Germinal center (tissue), 1 donor: ENCODE measurements at places on chromosomes 2 and 18.

- no peak for DNase-seq
These were observed 129.1 kb upstream of the SMAD2 start for GRCh38 chr18:48059455-48060010.

DNA sequence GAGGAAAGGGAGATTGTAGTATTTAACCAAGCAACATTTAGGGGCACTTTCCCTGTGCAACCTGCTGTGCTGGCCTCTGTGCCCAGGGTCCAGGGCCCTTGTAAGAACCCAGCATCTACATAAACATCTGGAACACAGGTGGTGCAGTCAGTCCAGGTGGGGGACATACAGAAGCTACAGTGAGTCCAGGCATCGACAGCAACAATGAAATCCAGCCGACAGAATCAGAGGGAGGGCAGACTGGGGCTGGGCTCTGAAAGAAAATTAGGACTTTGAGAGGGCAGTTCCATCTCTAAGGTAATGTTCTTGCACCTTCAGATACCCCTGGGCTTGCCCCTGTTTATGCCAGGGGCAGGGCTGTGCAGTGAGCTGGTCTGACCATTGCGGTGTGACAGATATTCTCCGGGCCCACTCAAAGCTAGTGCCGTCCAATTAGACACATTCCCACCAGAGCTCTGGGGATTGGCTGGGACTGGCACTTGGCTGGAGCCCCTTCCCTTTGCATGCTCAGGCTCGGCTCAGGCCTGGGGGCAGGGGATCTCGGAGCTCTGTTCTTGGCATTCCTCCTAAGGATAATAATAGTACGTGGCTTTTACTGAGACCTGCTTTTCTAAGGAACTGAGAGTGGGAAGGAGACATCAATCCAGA, 5.4 kb downstream of the LBH start:
- DNase-seq: no peak

GRCh38 chr2:143321994-143322393, 192.8 kb downstream of the ARHGAP15 start:
- DNase-seq: no peak

DNA sequence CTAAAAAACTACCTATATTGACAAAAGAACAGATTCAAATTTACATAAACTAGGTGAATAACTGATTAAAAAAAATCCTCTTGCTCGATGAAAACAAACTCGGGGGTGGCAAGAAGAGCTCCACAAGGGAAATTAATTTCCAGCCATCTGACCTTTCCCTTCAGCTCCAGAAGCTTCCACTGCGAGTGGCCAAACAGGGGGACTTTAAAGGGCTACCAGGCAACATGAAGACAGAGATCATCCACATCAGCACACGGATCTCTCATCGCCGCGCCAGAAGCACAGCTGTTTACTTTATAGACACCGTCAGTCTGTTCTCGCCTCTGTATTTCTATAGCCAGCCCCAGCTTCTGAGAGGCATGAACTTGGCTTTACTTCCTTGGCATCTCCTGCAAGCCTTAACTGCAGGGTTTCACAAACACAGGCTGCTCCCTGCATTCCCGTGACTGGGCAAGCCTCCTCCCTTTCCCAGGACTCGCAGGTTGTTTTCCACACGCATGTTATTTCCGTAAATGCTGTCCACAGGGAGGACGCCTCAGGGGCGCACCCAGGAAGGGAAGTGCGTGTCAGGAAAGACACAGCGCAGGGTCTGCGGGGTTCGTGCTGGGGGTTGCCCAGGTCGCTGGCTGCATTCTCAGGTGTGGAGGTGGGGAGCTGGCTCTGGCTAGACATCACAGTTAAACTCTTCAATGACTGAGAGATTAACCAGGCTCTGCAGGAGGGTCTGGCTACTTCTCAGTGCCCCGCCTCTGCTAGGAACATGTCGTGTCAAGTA, 85.0 kb downstream of the USP40 start:
- no peak for DNase-seq
